Substantia nigra (tissue), 51 donors: ENCODE measurements at places on chromosomes 1 and 21.

DNA sequence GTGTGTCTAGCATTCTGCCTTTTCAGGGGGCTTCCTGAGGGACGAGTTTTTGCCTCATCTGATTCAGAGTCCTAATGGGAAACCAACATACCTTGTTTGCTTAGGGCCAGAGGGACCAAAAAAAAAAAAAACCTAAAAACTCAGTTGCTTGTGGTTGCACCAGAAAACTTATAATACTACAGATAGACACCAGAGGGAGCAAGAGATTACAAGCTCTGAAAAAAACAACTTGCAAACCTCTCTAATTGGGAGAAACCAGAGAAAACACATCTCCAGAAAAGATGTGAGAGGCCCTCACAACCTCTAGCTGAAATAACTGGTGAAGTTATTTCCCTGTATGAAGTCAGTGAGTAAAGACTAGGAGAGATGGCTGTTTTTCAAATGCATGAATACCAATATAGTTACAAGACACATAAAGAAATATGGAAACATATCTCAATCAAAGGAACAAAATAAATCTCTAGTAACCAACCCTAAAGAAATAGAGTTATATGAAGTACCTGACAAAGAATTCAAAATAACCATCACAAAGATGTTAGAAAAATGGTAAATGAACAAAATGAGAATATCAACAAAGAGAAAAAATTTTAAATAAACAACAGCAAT is 233.7 kb upstream of the NFIA start:
- DNase-seq: no peak

GRCh38 chr1:174652569-174653280 is 205.0 kb downstream of the GPR52 start:
- DNase-seq: no peak

DNA sequence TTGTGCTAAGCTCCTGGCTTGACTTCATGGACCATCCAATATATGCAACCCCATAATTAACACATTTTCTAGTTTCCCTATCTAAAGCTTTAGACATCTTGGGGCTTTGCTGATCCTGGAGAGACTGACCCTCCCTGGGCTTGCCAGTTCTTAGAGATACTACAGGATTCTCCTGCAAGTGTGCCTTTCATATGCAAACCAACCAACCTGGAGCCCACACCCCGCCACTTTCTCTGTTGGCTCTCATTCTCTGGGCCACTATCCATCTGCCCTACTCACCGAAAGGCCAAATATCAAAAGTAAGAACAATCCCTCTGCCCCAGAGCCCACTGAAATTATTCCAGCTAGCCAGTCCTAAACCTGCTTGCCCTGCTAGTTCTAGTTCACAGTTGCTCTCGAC is 2.2 kb upstream of the GBP6 start:
- no peak for DNase-seq

DNA sequence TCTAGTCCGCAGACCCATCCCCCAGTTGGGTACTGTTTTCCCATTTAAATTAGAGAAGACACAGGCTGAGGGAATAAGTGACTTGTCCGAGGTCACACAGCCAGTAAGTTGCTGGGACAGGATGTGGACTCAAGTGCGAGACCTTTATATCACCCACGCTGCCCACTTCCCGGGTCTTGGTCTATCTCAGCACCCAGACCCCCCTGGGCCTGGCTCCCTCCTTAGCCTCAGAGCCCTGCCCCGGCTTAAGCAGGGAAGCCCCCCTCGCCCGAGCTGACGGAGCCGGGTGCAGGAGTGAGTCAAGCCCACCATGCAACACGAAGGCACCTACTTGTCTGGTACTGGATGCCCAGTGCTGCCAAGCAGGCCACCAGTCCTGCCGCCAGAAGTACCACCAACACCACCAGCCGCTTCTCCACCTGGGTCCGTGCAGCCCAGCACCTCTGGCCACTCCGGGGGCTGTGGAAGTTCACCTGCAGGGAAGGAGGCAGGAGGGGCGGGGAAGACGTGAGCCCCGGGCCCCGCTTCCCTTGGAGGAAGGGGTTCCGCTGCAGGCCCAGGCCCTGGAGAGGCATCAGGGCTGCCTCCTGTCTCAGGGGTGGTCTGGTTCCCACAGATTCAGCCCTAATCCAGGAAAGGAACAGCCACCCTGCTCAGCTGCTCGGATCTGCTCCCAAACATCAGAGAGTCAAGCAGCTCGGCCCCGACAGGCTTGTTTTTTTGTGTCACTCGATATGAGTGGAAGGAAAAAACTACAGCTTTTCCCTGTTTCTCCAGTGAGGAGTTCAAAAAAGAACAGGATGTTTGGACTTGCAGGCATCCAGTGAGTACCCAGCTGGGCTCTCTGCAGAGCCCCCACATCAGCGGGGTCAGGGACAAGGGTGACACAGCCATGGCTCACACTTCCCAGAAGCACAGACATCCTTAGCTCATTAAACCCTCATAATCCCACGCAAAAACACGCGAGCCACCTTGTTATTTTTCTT is 11.1 kb downstream of the ECE1 start:
- no peak for DNase-seq

DNA sequence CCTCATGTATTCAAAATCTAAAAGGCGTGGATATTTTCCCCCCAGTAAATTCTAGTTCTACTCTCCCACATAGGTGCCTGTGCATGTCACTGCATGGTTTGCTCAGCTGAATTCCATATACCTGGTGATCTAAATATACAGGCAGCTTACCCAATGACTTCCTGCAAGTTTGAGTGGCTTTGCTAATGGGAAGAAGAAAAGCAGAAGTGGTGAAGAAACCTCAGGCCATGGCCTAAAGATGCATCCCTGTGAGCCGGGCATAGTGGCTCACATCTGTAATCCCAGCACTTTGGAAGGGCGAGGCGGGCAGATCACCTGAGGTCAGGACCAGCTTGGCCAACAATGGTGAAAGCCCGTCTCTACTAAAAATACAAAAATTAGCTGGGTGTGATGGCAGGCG is 11.5 kb downstream of the SLC44A3 start:
- no peak for DNase-seq

DNA sequence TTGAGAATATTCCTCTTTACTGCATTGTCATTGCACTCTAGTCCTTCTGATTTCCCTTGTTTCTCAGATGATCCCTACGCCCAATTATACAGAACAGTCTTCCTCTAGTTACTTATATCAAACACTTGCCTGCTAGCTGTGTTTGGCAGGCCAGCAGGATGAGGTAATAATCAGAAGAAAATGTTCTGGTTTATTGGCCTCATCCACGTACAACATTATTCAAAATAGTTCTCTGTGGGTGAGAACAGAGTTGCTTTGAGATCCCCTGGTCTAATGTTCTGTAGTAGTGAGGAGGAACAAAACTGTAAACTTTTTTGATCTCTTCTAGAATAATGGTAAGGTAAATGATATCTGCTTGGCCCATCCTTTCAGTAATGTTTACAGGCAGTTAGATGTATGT is 22.3 kb upstream of the C1orf105 start:
- DNase-seq: no peak

DNA sequence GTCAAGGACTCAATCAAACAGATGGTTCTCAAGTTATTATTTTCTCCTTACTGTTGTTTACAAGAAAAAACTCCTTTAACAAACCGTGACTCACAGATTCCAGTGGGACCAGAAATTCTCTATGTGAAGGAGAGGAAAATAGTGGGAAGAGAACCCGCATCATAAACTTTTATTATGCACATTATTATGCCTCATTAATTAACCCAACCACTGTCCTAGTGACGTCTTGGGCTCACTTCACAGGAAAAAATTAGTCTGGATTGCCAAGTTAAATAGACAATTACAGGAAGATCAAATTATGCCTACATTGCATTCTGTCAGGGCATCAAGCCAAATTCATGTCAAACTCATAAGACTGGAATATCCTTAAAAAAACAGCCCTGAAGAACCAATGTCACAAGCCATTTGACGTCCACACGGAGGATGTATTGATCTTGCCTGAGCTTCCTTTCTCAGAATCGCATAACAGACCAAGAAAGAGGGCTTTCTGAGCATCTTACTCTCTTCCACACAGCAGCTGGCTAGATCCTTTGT is 347.8 kb downstream of the DUSP10 start:
- no peak for DNase-seq

DNA sequence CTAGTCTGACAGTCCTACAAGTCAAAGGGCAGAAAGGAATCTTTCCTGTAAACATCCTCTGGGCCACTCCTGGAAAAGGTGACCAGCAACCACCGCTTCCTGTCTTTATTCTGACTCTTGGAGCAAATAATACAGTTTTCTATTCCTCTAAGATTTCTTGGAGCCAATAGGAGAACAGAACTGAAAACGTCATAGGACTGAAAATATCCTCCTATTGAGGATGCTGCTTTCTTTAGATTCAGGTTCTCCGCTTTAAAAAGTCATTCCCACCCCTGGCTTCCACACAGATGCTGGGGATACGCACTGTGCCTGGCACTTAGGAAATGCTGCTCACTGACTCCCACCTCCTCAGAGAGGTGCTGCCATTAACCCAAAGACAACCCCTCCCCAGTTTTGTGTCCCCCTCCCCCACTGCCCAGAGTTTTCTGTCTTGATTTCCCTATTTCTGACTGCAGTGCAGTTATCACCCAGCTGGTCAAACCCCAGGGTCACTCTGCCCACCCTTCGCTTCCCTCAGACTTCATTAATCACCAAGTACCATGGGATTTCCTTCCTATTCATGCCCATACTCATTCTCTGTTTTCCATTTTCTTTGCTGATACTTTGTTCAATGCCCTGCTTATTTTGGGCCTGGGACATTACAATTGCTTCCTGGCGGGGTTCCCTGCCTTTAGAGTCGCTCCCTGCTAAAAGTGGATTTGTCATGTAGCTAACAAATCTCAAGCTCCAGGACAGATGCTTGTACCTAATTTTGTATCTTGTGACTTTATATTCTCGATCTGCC is 82.1 kb upstream of the ARHGAP29 start:
- no peak for DNase-seq
